ENCODE measurements at places on chromosomes 6 and 20.

DNA sequence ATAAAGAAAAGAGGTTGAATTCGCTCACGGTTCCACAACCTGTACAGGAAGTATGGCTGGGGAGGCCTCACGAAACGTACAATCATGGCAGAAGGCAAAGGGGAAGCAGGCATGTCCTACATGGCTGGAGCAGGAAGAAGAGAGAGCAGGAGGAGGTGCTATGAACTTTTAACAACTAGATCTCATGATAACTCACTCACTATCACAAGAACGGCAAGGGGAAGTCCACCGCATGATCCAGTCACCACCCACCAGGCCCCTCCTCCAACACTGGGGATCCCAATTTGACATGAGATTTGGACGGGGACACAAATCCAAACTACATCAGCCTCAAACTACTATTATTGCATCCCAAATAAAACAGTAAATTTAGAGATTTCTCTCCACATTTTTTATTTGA, 53.6 kb upstream of the CST7 start:
- DNase-seq, result no peak

DNA sequence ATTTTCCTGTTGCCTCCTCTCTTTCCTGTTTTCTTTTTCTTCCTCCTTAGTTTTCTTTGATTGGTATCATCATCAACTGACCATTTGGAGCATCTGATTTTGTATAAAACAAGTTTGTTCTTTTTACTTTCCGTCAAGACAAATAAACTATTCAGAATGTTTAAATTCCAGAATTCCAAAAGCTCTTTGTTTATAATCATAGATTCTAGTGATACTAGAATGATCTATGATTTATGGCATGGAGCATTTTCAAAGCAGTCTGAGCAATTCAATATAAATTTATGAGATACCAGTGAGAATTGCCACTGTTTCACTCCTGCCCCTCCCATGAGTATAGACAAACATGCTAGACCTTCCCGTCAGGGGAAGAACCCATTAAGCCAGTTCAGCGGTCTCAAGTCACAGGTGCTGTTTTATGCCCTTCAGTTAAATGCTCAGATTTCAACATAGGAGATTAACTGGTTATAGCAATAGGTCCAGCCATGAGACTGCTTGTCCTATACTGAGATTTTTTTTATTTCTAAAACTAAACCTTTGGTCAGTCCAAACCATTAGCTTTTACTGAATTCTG, 60.7 kb downstream of the GRIK2 start:
- no peak for DNase-seq

DNA sequence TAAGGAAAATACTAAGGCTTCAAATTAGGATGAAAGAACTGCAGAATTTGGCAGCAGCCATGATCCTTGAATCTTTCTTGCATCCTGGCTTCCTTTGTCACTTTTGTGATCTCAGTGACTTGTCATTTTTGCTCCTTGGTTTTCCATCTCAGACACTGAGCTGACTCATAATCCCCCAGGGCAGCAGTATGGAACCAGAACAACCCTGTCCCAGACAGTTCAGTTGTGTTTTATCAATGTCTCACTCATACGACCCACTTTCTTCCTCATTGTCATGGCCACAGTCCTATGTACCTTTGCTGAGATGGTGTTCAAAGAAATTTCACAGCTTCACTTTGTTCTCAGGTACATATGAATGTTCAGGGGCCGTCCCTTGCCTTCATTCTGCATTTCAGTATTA, 488.5 kb upstream of the BTBD3 start:
- DNase-seq, result no peak

- no peak for DNase-seq
Observed at GRCh38 chr6:91895599-91896285, 1308.9 kb upstream of the MAP3K7 start.

GRCh38 chr20:24957326-24958016, 8.4 kb downstream of the CST7 start:
- DNase-seq, result no peak

- DNase-seq, result no peak
Observed at GRCh38 chr20:8547968-8548588, 416.0 kb downstream of the PLCB1 start.

DNA sequence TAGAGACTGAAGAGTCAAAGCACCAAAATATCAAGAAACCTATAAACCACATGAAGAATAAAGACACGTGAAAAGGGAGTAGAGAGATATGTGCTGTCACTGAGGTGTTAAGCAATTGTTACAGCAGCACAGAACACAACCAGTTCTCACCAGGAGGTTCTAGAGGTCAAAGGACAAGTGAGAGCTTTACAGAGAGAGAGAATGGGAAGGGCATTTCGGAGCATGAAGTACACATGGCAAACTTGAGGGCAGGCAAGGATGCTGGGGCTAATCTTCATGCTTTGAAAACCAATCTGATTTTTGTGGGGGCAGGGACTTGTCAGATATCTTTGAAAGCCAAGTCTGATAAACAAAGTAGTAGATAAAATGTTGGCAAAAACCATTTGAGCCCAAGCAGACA, 142.3 kb upstream of the NRSN1 start:
- DNase-seq, result no peak

DNA sequence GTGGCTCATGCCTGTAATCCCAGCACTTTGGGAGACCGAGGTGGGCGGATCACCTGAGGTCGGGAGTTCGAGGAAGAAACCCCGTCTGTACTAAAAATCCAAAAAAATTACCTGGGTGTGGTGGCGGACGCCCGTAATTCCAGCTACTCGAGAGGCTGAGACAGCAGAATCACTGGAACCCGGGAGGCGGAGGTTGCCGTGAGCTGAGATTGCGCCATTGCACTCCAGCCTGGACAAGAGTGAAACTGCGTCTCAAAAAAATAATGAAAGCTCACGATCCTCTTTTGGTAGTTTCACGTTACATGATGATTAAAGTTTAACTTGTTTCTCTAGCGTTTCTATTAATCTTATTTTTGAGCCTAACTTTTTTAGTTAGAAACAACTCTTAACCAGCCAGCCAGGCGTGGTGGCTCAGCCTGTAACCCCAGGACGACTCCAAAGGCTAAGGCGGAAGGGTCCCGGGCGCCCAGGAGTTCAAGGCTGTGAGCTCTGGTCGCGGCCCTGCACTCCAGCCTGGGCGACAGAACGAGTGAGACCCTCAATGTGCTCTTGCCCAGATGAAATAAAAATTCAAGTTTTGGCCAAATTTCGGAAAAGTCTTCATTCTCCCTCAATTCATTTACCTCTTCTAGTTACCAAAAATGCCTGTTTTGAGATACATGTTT, 1.2 kb upstream of the WRNIP1 start:
- no peak for DNase-seq

DNA sequence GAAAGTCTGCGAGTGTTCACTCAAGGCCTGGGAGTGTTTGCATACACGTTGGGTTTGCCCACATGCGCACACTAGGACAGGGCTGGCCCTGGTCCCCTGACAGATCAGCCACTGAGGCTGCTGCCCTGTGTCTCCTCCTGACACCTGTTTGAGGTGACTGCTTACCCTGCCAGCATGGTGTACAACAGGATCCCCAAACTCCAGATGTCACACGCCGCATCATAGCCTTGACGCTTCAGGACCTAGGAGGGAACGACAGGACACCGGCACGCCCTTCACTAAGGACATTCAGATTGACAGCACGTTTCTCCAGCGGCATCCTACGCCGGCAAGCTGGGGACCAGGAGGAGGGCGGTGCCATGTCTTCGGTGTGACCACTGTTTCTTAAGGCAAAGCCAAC, 37.0 kb upstream of the MPC1 start:
- DNase-seq, result no peak

DNA sequence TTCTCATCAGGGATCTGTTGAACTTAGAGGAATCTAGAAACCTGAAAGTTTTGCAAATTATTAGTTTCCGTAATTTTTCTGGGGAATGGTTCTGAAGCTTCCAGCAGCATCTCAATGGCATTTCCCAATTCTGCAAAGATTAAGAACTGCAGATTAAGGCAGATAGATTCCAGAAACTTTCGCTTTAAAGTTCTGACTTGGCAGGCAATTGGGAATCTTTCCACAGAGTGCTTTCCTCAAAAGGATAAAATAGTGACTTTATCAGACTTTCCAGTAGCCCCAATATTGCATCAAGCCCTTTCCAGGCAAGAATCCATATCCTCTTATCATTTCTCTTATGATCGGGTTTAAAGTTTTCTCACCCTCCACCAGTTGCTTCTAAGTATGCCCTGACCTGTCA, 261.1 kb downstream of the FNDC1 start:
- DNase-seq, result no peak

DNA sequence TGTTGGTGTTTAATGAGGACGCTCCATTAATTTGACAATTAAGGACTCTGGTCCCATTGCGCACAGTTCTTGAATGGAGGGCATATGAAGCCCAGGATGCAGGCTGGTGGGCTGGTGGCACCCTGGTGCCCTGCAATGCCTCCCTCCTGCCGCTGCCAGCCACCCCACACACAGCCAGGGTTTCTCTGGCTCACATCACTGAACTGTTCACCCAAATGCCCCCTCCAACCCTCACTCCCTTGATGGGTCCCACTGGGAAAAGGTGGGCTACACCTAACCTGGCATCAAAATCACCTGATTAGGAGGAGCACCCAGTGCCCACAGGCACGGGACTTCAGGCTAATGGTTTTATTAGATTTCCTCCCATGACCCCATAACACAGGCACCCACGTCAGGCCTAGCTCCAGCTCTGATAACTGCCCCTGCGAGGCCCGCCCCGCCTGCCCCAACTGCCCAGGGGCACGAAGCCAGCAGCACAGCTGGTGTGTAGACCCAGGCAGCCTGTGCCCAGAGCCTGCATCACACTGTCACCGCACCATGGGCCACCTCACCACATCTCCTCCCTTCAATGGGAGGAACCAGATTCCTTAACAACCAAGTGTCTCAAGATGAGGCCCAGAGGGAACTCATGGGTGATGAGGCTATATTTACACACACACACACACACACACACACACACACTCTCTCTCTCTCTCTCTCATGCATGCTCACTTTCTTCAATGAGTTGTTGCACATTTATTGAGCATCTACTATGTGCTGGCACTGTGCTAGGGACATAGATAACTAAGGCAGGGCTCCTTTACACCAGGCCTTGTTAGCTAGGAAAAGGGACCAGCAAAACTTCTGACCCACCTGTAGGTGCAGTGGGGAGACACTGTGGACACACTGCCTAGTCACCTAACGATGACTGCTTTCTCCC, 107.3 kb downstream of the NOL4L start:
- DNase-seq, result no peak

DNA sequence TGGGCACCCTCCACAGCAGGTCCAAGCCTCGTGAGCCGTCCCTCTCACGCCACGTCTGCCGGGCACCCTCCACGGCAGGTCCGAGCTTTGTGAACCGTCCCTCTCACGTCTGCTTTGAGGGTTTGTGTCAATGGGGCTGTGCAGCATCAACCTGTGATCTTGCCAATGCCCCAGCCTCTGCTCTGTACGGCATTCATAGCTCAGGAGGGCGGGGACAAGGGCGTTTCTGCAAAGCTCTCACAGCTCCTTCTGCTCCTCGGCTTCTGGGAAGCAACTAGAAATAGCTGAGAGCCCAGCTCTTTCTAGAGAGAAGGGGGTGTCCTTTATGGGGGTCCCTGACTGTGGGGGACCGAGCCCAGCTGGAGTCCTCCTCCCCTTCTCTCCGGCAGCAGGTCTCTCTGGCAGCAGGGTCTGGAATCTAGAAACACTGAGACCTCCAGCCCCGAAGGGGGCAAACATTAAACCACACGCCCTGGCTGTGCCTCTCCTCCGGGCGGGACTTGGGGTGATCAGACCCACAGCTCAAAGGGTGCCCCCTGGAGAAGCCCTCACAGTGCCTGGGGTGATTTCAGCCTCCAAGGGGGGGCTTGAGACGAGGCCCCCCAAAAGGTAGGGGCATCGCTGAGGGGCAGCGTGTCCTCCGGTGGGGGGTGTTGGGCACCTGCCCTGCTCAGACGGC, 41.2 kb upstream of the CHRNA4 start:
- DNase-seq, result no peak

DNA sequence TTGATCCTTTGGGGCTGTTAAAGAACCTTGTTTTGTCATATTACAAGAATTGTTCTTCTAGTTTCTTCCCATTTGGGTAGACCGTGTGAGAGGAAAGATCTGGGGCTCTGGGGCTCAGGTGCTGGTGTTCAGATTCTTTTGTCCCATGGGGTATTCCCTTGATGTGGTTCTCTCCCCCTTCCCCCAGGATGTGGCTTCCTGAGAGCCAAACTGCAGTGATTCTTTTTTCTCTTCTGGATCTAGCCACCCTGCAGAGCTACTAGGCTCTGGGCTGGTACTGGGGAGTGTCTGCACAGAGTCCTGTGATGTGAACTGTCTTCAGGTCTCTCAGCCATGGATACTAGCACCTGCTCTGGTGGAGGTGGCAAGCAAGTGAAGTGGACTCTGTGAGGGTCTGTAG, 480.5 kb upstream of the MAN1A1 start:
- DNase-seq, result no peak

DNA sequence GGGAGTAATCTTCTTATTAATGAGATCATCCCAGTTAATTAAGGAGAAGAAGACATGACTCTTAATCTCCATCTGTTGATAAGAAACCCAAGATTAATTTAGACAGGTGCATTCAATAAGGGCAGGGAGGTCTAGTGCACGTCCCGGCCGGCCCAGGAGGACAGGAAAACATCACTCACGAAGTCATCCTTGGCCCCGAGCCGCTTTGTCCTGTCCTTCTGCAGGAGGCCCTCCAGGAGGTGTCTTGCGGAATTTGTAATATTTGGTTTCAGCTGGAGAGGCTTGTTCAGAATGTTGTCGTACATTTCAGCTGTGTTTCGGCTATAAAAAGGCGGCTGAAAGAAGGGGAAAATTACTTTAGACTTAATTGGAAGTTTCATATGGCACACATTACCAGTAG, 118.4 kb upstream of the SLC2A12 start:
- DNase-seq, result no peak

DNA sequence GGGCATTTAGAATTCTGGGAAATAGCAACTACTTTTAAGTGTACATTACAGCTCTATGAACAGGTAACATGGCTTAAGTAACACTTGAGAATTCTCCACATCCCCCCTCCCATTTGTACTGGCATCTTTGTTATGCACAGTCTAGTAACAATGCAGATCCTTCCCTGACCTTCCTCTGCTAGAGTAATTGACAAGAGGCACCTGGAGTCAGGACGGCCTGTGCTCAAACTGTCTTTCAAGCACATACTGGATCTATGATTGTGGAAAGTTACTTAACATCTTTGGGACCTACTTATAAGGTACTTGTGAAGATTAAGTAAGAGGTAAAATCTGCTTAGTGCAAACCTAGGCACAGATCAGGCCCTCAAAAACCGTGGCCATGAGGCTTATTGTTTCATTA, 21.9 kb upstream of the GSTA3 start:
- DNase-seq, result no peak

GRCh38 chr6:80029470-80029869, 25.0 kb downstream of the TTK start:
- DNase-seq, result peak; percentile 7

- no peak for DNase-seq
Observed at GRCh38 chr6:41757931-41758640, 10.9 kb upstream of the PGC start.

DNA sequence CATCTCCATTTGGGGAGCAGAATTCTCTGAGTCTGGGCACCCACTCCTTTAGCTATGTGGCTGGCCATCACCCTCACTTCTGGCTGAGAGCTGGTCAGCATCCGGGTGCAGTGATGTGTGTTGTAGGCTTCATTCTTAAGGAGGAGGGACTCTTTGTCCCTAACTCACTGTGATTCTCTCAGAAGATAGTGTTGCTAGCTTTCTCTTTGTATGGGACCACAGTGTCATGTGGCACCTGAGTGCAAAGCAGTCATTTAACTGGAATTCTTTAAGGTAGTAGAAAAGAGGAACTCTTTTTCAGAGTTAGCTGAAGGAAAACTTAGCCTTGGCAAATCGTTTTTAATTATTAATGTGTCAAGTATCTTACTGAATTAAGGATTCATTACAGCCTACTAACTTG, 165.9 kb downstream of the JARID2 start:
- DNase-seq, result no peak

- no peak for DNase-seq
Observed at GRCh38 chr6:83183082-83183828, 9.8 kb downstream of the PGM3 start.

All from GM13977 (cell line).